Neural cell (in vitro differentiated cells): ENCODE measurements at places on chromosomes 5 and 9. TPM values are rescaled to one million over a fixed set of nuclear protein-coding genes. Genes with fewer than 3 reads are reported as not detected.

C7 gene
- polyA plus RNA-seq, result 0.78 TPM in 1 of 2 replicates, not detected in the other

SMIM23 gene
- not detected in 2 replicates for polyA plus RNA-seq

STING1 gene
- polyA plus RNA-seq, result 0.12 TPM in 1 of 2 replicates, not detected in the other

UAP1L1 gene
- 0.21 and 0.36 TPM in 2 replicates for polyA plus RNA-seq

FCN2 gene
- polyA plus RNA-seq, result not detected in 2 replicates

SLC6A19 gene
- not detected in 2 replicates for polyA plus RNA-seq

SETX gene
- 32.0 and 37.1 TPM in 2 replicates for polyA plus RNA-seq

GMCL2 gene
- polyA plus RNA-seq, result not detected in 2 replicates

TAF11L5 gene
- polyA plus RNA-seq, result not detected in 2 replicates

ANKRD31 gene
- polyA plus RNA-seq, result 0.48 and 0.62 TPM in 2 replicates

ARL14EPL gene
- polyA plus RNA-seq, result 0.24 TPM in 1 of 2 replicates, not detected in the other

IRX2 gene
- polyA plus RNA-seq, result 0.16 and 0.95 TPM in 2 replicates

CCT5 gene
- 389 and 455 TPM in 2 replicates for polyA plus RNA-seq

MSX2 gene
- polyA plus RNA-seq, result not detected in 2 replicates

FAM120A gene
- 8.9 and 9.7 TPM in 2 replicates for polyA plus RNA-seq

MYOT gene
- polyA plus RNA-seq, result not detected in 2 replicates

RASGEF1C gene
- polyA plus RNA-seq, result 1.6 and 5.3 TPM in 2 replicates

LTC4S gene
- 5.9 TPM in 1 of 2 replicates, not detected in the other for polyA plus RNA-seq

OSMR gene
- not detected in 2 replicates for polyA plus RNA-seq

CDH9 gene
- polyA plus RNA-seq, result 1.7 and 3.4 TPM in 2 replicates

TLE1 gene
- polyA plus RNA-seq, result 93.0 and 93.6 TPM in 2 replicates

THBS4 gene
- polyA plus RNA-seq, result 6.3 TPM in 2 replicates

GADD45G gene
- 158 and 161 TPM in 2 replicates for polyA plus RNA-seq

DNAJC21 gene
- 14.9 and 17.0 TPM in 2 replicates for polyA plus RNA-seq

GCNT4 gene
- not detected in 2 replicates for polyA plus RNA-seq

SPINK6 gene
- polyA plus RNA-seq, result not detected in 2 replicates

RFK gene
- polyA plus RNA-seq, result 94.6 and 131 TPM in 2 replicates

MLANA gene
- polyA plus RNA-seq, result not detected in 2 replicates

CATSPER3 gene
- 0.17 and 0.80 TPM in 2 replicates for polyA plus RNA-seq

DEPDC1B gene
- polyA plus RNA-seq, result 5.7 and 7.1 TPM in 2 replicates

INSL4 gene
- polyA plus RNA-seq, result not detected in 2 replicates

CCDC183 gene
- polyA plus RNA-seq, result 5.5 and 8.8 TPM in 2 replicates
